Esophagus squamous epithelium (tissue), 5 donors: ENCODE measurements at places on chromosomes 6 and 20.

GRCh38 chr20:57896017-57896416, 186.2 kb upstream of the PMEPA1 start:
- DNase-seq = no peak

GRCh38 chr6:77040568-77041195, 422.6 kb downstream of the HTR1B start:
- no peak for DNase-seq

- no peak for DNase-seq
Measured at GRCh38 chr6:147717991-147718390, 209.5 kb downstream of the SAMD5 start.

DNA sequence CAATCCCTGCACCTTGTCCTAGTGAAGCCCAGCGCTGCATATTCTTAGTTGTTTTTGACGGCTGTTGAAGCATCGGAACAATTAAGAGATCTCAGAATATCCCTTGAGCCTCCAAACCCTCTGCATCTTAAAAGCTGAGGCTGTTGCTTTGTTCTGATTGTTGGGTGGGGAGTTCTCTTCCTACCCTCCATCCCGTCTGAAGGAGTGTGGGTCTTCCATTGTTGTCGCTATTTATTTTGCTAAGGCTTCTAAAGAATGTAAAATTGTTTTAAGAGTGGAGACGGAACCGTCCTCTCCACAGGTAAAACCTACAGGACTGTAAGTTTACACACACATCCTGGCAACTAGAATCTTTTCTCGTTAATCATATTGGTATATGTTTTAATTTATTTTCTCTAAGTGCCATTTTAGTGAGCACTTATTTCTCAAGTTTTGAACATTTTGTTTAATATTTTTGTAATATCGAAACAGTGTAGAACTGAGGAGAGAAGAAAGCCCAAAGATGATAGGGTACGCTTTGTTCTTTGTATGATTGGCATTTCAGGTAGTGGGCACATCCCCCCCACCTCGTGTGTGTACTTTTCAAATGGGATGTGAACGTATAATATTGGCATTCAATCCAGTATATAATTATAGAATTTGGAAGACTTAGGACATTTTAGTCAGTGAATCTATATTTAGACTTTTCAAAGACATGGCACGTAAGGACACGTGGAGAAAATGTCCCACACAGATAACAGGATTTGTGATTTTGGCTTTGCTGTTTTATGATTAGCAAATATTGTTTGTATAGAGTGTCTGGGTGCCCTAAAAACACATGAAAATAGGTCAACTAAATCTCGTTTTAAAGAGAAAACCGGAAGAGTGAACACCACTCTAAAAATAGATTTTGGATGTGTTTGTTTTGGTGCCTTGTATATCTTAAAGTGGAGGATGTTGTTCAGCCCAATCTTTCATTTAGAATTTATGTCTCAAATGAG, 1.3 kb downstream of the RNF146 start:
- no peak for DNase-seq

DNA sequence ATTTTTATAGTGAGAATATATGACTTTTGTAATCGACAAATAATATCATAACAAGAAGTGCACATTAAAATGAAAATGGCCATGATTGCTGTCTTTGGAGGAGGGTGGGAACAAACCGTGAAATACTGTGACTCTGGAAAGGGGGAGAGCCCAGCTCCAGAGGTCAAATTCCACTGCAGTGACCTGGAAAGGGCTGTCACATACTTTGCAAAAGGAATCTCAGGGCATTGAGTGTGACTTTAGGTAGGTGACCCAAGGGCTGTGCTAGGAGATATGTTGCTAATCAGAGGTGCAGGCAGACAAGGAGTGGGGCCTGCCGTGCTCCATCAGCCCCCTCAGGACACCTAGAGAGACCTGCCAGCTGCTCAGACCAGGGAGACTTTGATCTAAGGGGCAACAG, 28.1 kb upstream of the BMP7 start:
- DNase-seq = no peak

- DNase-seq = no peak
Measured at GRCh38 chr20:57616143-57616951, 3.9 kb downstream of the ZBP1 start.

DNA sequence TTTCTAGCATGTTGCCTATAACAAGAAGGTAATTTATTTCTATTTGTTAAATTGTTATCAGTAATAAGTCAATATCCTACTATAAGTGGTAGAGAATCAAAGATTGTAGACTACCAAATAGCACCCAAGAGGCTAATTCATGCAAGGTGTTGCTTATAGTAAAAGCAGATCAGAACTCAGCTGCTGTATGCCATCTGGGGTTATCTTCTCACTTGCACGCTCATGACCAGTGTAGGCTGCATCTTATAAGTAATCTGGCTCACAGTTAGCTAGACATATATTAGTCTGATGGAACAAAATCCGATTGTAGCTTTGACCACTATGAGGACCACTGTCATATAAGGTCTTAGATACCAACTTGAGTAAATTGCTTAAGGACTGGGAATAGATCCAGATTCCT, 17.0 kb downstream of the TOP1 start:
- no peak for DNase-seq

GRCh38 chr6:125512621-125513020, 210.9 kb upstream of the HDDC2 start:
- DNase-seq = no peak

GRCh38 chr6:169866668-169867521, 115.5 kb downstream of the ERMARD start:
- DNase-seq = no peak
